ENCODE measurements at places on chromosomes 6 and 20. TPM values are rescaled to one million over a fixed set of nuclear protein-coding genes. Genes with fewer than 3 reads are reported as not detected.

The TFAP2A gene
- 59.6 TPM for total RNA-seq

The SAMD10 gene
- total RNA-seq: 5.7 TPM

The DLL1 gene
- total RNA-seq: 10.4 TPM

The RHAG gene
- not detected for total RNA-seq

The HSPA1B gene
- total RNA-seq: 92.9 TPM

The MRPL14 gene
- 47.4 TPM for total RNA-seq

The DYNLT2 gene
- 0.84 TPM for total RNA-seq

The PRL gene
- not detected for total RNA-seq

The C20orf202 gene
- 0.24 TPM for total RNA-seq

The TCF15 gene
- not detected for total RNA-seq

The LPIN3 gene
- total RNA-seq: 15.7 TPM

The TP53TG5 gene
- total RNA-seq: 0.36 TPM

The SOX18 gene
- total RNA-seq: 5.4 TPM

The CYB5R4 gene
- 23.1 TPM for total RNA-seq

The TMEM151B gene
- total RNA-seq: not detected

The MICA gene
- total RNA-seq: 11.0 TPM

The SLC39A7 gene
- total RNA-seq: 31.1 TPM

The MPIG6B gene
- total RNA-seq: 1.1 TPM

The SLC32A1 gene
- total RNA-seq: not detected

The SULF2 gene
- 26.4 TPM for total RNA-seq

The CALHM5 gene
- total RNA-seq: 0.12 TPM

The ADTRP gene
- total RNA-seq: 0.72 TPM

The CLIC5 gene
- 0.24 TPM for total RNA-seq

The SPATA25 gene
- 0.76 TPM for total RNA-seq

The MGME1 gene
- total RNA-seq: 12.8 TPM

The ITPA gene
- 60.6 TPM for total RNA-seq

The CAGE1 gene
- total RNA-seq: 0.28 TPM

The GRM1 gene
- not detected for total RNA-seq

The BTN3A1 gene
- 6.2 TPM for total RNA-seq

The PLTP gene
- 46.7 TPM for total RNA-seq

The BCAS1 gene
- 1.8 TPM for total RNA-seq

The RRAGD gene
- 40.4 TPM for total RNA-seq

The ERVFRD-1 gene
- not detected for total RNA-seq

The SEMG1 gene
- not detected for total RNA-seq

The TRERF1 gene
- 7.3 TPM for total RNA-seq

The PHIP gene
- 12.4 TPM for total RNA-seq

The BMP2 gene
- total RNA-seq: 3.5 TPM

The CNKSR3 gene
- total RNA-seq: 24.5 TPM

The LRRN4 gene
- not detected for total RNA-seq

The CLDN20 gene
- total RNA-seq: not detected

The MLIP gene
- 8.5 TPM for total RNA-seq

The ZNF512B gene
- total RNA-seq: 13.9 TPM

Measured in esophagus mucosa (tissue), 1 donor.